Panc1 (cell line): ENCODE measurements at places on chromosomes 5 and 9. TPM values are rescaled to one million over a fixed set of nuclear protein-coding genes. Genes with fewer than 3 reads are reported as not detected.

Gene SLC46A2
- total RNA-seq = not detected

Gene HIGD2A
- 162 TPM for total RNA-seq

Gene UNC13B
- total RNA-seq = 35.2 TPM

Gene MEF2C
- total RNA-seq = 9.9 TPM

Gene C5
- 1.6 TPM for total RNA-seq

Gene PGGT1B
- total RNA-seq = 37.7 TPM

Gene OLFML2A
- total RNA-seq = 44.5 TPM

Gene GLDC
- 4.0 TPM for total RNA-seq

Gene BSPRY
- 0.13 TPM for total RNA-seq

Gene KCNIP1
- total RNA-seq = not detected

Gene PLEKHG4B
- total RNA-seq = 8.9 TPM

Gene SLC34A1
- not detected for total RNA-seq

Gene SEMA6A
- total RNA-seq = 0.54 TPM

Gene NXNL2
- 1.4 TPM for total RNA-seq

Gene PCDHGA11
- total RNA-seq = 0.39 TPM

Gene KIF4B
- 0.10 TPM for total RNA-seq

Gene BTNL8
- not detected for total RNA-seq
